ENCODE measurements at places on chromosomes 1 and 21.

DNA sequence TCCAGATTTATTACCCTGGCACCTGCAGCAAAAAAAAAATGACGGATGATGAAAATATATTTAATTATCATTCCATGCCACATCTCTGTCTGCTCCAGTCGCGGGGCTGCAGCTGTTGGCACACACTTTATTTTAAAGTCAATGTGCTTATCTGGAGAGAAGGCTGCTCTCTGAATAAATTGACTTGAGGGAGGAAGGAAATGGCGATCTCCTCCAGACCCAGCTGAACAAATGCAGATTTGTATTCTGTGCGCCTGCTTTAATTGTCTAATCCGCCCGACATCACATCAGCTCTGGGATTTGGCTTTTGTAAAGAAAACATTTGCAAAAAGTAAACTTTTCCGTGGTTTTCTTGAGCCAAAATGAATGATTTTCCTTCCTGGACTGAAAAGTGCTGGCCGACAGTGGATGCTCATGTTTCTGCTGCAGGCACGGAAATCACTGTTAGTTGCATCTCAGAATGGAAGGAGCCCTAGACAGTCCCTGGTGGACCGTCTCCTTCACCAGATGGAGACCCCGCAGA lies 150.2 kb downstream of the CAMTA1 start:
- no peak for DNase-seq

DNA sequence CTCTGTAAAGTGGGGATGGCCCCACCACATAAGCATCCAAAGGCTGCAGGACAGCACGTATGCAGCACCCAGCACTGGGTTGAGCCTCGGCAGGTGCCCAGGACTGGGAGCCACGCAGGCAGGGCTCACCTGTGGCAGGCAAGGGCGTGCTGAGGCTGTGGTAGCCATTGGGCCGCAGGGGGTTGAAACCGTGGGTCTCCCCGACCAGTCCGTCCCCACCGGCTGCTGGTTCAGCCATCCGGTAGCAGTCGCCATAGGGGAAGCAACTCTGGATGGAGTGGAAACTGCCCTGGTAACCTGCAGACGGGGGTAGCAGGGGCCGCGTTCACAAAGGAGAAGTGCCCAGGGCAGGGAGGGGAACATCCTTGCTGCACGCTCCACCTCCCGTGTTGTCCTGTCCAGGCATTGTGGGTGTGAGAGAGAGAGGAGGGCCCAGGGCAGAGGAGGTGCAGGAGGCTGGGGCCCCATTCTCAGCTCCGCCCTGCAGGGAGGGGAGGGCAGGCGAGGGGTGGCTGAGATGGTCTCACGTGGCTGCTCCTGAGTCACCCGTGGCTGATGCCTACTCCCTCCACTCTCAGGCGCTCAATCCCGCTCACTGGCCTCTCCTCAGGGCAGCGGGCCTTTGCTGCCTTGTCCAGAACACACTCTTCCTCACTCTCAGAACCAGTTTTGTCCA lies 49.9 kb downstream of the DMRTB1 start:
- peak; percentile 41 for DNase-seq

DNA sequence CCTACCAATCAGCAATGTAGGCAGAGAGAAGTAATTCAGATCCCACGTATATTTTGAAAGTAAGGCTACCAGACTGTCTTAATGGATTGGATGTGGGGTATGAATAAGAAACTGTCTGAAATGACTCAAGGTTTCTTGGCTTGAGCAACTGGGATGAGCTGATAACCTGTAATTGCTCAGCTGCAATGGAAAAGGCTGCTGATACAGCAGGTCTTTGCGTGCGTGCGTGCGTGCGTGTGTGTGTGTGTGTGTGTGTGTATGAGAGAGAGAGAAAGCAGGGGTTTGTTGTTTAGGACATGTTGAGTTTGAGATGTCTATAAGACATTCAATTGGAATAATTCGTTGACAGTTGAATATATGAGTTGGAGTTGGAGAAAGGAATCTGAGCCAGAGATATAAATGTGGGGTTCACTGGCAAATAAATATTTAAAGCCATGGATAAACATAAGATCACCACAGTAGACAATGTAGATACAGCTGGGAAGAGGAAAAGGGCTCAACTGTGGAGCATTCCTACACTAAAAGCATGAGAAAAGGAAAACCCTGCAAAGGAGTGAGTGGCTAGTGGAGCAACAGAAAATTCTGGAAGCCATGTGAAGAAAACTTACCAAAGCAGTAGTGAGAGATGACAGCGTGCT lies 72.9 kb downstream of the UCHL5 start:
- DNase-seq, result peak; percentile 56

DNA sequence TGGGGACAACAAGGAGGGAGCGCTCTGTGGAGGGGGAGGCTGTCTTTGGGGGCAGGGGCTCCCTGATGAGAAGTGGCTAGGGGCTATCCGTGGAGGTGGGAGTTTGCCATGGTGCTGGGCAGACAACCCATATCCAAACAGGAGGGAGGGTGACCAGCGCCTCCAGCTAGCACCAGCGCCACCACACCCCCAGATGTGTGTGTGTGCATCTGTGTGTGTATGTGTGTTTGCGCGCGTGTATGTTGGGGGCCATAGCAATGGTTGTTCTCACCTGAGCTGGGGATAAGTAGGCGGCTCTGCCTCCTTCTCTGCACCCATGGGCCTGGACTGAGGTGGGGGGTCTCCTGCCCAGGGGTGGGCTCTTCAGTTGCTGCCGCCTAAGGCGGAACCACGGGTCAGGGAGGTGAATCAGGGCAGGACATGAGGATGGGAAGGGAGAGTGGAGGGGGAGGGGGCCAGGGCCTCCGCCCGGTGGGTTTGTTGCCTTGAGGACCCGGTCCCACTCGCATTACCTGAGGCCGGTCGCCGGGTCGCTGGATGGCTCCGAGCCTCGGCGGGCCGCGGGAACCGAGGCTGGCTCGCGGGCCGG lies 345 bp downstream of the HPCAL4 start:
- no peak for DNase-seq

DNA sequence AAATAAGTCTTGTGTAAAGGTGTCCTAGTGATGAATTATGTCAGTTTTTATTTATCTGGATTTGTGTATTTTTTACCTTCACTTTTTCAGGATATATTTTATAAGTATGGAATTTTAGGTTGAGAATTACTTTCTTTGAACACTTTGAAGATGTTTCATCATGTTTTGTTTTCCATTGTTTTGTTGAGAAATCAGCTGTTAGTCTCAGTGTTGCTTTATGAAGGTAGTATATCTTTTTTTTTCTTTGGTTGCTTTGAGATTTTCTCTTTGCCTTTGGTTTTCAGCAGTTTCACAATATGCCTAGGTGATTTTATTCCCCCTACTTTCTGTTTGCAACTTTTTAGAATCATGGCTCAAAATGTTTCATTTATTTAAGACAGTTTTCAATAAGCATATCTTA lies 48.8 kb upstream of the PRKACB start:
- DNase-seq, result no peak

GRCh38 chr1:103942029-103942428 lies 192.3 kb downstream of the AMY1C start:
- DNase-seq, result no peak

GRCh38 chr1:239816081-239816782 lies 275.5 kb upstream of the FMN2 start:
- DNase-seq, result peak; percentile 88

DNA sequence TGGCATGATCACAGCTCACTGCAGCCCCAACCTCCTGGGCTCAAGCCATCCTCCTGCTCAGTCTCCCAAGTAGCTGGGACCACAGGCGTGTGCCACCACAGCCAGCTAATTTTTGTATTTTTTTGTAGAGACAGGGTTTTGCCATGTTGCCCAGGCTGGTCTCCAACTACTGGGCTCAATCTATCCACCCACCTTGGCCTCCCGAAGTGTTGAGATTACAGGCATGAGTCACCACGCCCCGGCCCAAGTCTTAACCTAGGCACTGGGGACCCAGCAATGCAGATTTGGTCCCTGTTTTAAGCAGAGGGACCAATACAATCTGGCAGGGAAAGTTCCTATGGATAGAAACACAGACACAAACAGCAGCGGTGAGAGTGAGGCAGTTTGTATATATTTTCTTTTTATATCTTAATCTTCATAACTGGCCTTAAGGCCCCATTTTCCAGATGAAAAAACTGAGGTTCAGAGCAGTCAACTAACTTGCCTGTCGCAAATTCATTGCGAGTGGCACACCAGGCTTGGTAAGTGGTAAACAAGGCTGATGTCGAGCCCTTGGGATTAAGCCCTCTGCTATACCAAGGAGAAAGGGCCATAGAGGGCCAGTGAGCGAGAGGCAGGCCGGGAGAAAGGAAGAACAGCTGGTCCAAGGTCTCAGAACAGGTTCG lies 77.8 kb upstream of the TINAGL1 start:
- DNase-seq, result no peak

DNA sequence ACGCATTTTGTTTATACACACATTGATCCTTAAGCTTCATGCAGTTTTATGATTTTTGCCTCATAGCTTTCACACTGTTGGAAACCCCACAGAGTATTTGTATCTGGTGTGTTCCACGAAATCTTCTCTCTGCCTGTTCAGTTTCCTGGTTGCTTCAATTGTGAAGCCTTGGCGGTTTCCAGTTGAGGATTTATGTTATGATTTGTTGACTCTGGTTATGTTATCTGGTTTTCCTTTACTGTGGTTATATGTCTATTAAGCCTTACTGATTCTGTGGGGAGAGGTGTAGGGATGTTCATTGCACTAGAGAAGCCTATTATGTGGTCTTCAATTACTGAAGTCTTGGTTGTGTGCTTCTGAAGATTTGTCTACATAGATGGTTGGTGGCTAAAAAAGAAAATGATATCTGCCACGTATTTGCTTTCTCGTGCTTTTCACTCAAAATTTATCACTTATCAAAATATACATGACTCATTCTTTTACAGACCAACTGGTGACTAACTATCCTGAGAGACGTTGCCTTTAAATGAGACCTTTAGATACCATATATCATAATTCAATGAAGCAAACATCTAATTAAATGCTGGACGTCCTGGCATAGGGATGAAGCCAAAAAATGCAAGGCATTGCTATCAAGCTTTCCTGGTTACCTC lies 488.0 kb upstream of the B3GALT2 start:
- DNase-seq, result peak; percentile 66

DNA sequence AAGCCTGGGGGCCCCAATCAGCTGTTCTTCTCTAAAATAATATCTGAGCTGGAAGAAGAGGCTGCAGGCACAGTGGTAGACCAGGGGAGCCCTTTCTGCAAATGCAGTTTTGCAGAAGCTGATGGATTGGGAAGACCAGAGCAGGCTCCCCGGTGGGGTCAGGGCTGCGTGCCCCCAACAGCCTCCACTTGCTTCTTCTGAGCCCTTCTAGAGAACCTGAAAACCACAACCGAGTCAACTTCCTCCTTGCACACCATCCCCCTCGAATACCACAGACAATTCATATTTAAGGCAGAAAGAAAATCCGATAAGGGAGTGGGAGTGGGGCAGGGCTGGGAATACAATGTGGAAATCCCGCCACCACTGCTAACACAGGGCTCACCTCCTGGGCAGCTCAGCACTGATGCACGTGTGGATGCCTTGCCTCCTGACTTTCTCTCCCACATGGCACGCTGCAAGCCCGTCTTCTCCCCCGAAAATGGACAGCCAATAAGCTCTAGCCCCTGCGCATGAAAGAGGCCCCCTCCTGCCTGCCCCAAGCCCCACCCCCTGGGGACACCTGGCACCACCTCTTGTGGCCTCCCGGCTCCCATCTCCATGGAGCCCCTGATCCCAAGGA lies 25.4 kb upstream of the ALDH4A1 start:
- DNase-seq, result peak; percentile 54

- peak; percentile 91 for DNase-seq
These were observed 115.0 kb downstream of the TGFB2 start for GRCh38 chr1:218459878-218460711.

DNA sequence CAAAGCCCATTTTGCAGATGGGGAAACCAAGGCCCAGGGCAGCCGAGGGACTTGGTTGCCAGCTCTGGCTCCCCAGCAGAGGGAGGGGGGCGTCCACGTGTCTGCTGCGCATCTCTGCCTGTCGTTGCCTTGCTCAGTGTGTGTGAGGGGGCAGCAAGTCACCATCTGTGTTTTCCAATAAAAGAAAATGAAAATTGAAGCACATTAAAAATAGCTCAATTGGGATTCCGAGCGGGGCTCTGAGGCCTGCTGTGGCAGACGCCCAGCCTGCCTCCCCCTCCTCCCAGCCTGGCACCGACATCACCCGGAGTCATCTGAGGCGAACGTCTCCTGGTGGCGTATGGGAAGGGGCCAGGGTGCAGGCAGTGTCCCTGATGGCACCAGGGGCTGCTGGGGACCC lies 51.2 kb downstream of the EPHB2 start:
- DNase-seq, result no peak

- no peak for DNase-seq
These were observed 2.6 kb upstream of the LEFTY2 start for GRCh38 chr1:225943582-225943981.

GRCh38 chr1:20057886-20058420 lies 12.0 kb upstream of the PLA2G5 start:
- DNase-seq, result no peak

- DNase-seq, result no peak
These were observed 24.6 kb upstream of the SLC2A1 start for GRCh38 chr1:42983253-42983652.

DNA sequence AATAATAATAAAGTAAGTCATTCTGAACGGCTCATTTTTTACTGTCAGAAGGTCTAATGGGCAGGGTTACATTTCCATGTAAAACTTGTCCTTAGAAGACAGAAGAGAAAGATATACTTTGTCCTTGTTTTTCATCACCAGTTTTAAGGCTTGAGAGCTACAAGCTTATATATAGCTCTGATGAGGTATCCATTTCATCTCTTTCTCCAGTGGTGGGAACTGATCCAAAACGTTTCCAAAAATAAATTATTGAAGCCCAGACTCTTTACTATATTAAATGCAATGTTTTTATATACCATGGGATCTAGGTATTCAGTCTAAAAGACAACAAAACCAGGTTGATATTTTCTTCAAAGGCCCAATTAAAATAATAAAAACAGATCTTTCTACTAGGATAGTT lies 8.7 kb downstream of the B3GALNT2 start:
- DNase-seq, result no peak

GRCh38 chr1:184502161-184502560 lies 115.3 kb downstream of the C1orf21 start:
- DNase-seq, result no peak

DNA sequence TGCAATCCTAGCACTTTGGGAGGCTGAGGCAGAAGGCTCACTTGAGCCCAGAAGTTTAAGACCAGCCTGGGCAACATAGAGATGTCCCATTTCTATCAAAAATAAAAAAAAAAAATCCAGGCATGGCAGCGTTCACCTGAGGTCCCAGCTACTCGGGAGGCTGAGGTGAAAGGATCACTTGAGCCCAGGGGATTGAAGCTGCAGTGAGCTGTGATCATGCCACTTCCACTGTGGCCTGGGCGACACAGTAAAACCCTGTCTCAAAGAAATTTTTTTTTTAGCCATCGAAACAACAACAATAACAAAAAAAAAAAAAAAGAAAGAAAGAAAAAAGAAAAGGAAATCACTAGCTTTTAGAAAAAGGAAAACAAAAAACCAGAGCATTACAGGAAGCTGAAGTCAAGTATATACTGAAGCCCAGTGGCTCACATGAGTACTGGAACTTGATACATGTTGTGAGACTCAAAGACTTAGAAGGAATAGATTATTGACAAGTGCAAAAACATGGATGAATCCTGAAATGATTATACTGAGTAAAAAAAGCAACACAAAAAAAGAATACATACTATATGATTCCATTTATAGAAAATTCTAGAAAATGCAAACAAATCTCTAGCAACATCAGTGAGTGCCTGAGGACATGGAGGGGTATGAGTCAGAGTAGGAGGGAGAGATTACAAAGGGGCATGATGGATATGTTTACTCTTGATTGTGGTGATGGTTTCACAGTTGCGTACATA lies 6.1 kb upstream of the RABGAP1L start:
- peak; percentile 71 for DNase-seq

All from iris pigment epithelial cell (primary cell).